ENCODE measurements at places on chromosomes 12 and 14.
A peak's percentile ranks its signal among the peaks of the same experiment; 100 is the strongest.

DNA sequence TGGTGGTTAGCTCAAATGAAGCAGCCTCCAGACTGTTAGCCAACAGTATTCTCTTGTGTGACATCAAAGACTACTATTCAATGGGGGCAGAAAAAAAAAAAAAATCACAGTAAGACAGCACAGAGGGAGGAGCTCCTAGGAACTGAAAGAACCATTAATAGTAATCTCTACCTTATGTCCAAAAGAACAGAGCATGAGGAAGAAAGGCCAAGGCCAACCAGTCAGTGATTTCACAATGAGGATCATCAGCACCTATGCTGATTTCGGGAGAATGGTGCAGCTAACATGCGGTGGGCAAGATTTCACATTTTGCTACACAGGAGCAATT lies 66.3 kb upstream of the SOX5 start:
- no peak for DNase-seq

- DNase-seq = no peak
These were observed 79.7 kb downstream of the SPTB start for GRCh38 chr14:64800000-64800399.

- DNase-seq = no peak
These were observed 26.6 kb downstream of the NRDE2 start for GRCh38 chr14:90305176-90305601.

- no peak for DNase-seq
These were observed 17.6 kb downstream of the ASPG start for GRCh38 chr14:104103061-104103445.

DNA sequence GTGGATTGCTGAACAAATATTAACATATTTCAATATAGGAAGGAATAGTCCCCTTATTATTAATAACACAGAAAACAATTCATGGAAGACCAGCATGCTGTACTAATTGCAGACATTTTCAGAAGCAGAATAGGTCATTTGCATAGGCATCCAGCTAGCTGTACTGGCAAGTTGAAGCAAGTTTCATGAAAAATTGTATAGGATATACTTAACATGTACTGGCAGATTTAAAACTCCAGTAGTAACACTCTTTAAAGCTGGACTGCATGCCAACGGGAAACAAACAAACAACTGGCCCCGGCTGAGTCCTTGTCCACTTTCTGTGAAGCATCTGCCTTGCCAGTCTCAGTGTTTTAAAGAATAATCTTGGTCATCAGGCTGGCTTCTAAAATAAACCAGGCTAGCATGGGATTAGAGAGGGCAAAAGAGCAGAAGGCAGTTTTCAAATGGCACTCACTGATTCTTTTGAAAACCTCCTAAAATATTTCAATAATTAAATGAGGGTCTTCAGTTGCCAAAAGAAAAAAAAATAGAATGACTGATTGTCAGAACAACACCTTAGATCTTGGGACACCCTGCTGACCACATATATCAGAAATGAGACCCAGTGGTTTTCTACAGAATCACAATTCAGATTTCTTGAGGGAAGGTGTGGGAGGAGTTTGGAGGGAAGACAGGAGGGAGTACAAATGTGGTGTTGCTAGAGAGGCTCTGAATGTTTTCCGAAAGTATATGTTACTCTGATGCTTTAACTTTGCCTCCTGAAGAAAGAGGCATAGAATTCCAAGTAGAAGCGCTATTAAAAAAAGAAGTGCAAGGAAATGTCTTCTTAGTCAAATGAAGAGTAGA lies 122.5 kb upstream of the KRAS start:
- DNase-seq = no peak

GRCh38 chr12:110199339-110200123 lies 75.4 kb downstream of the IFT81 start:
- peak; percentile 83 for DNase-seq
